ENCODE measurements at places on chromosomes 2 and 18.
A peak's percentile ranks its signal among the peaks of the same experiment; 100 is the strongest.

GRCh38 chr18:79778291-79778791 is 19.4 kb upstream of the KCNG2 start:
- DNase-seq: no peak

- no peak for DNase-seq
These were observed 156.1 kb upstream of the NFATC1 start for GRCh38 chr18:79239631-79240030.

DNA sequence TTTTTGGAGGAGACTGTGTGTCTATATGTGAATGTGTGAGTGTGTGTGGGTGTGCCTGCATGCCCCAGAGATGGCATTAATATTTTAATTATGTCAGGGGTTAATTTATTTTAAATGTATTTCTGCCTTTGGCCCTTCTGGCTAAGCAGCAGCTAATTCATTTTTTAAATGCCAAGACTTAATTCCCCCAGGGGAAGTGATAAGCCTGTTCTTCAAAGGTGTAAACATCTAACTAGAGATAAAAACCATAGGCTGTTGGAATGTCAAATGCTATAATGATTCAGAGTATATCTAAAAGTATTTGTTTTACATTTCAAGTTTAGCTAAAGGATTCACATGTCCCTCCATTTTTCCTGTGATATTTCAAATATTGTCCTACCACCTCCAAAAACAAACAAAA is 184.7 kb downstream of the SPP2 start:
- no peak for DNase-seq

DNA sequence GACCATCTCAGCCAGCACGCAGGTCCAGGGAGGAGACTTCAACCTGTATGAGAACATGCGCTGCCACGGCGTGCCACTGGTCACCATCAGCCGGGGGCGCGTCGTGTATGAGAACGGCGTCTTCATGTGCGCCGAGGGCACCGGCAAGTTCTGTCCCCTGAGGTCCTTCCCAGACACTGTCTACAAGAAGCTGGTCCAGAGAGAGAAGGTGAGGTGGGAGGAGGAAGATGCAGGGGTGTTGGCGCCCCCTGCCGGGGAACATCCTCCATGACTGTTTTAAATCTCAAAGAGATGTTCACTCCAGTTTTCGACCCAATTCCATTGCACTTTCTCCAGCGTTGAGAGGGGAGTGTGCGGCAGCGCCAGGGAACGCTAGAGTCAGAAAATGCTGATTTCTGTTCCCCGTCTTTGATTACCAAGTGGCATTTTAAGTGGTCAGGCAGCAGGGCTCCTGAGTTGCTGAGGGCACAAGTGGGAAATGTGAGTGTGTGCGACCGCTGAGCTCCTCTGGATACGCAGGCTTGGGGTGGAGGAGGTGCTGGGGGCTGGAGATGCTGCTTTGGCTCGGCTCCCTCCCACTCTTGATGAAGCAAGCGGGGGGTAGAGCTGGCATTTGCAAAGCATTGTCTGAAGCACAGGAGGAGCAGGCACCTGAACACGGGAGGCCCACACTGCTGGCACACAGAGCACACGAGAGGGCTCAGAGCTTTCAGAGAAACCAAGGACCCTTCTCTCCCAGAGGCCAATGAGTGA is 27.7 kb upstream of the MAPRE3 start:
- peak; percentile 48 for DNase-seq

DNA sequence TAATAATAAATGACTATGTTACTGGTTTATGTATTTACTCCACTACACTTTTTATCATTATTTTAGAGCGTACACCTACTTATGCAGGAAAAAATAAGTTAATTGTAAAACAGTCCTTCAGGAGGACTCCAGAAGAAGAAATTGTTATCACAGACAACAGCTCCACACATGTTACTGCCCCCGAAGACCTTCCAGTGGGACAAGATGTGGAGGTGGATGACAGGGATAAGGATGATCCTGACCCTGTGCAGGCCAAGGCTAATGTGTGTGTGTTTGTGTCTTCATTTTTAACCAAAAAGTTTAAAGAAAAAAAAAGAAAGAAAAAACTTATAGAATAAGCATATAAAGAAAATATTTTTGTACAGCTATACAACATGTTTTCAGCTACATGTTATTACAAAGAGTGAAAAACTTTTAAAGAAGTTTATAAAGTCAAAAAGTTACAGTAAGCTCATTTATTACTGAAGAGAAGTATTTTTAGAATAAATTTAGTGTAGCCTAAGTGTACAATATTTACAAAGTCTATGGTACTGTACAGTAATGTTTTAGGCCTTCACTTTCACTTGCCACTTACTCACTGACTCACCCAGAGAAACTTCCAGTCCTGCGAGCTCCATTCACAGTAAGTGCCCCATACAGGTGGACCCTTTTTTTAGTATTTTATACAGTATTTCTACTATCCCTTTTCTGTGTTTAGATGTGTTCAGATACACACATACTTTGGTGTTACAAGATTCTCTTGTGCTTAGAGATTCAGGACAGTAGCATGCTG is 7.5 kb downstream of the TGFBRAP1 start:
- DNase-seq: peak; percentile 32

GRCh38 chr2:215740071-215740470 is 273.3 kb downstream of the MREG start:
- DNase-seq: no peak
